Fibroblast of upper back skin (primary cell): ENCODE measurements at places on chromosomes 16 and 17.

DNA sequence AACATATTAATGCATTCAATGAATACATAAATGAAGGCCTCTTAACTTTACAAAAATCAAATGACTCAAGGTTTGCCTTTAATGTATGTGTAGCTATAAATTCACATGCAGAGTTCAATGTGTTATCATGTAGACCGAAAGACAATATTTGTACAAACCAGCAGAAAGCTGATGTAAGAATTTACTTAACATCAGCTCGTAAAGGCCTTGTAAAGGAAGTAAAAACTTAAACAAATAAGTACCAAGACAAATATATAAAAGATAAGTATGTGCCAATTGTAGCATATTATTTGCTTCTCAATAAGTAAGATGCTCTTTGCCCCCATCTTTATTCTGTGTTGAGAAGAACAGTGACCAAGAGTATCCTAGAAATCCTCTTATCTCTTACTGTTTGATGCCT, 105.7 kb downstream of the SYCE1L start:
- no peak for DNase-seq

GRCh38 chr16:46428108-46429061, 192.8 kb downstream of the SHCBP1 start:
- DNase-seq: no peak

DNA sequence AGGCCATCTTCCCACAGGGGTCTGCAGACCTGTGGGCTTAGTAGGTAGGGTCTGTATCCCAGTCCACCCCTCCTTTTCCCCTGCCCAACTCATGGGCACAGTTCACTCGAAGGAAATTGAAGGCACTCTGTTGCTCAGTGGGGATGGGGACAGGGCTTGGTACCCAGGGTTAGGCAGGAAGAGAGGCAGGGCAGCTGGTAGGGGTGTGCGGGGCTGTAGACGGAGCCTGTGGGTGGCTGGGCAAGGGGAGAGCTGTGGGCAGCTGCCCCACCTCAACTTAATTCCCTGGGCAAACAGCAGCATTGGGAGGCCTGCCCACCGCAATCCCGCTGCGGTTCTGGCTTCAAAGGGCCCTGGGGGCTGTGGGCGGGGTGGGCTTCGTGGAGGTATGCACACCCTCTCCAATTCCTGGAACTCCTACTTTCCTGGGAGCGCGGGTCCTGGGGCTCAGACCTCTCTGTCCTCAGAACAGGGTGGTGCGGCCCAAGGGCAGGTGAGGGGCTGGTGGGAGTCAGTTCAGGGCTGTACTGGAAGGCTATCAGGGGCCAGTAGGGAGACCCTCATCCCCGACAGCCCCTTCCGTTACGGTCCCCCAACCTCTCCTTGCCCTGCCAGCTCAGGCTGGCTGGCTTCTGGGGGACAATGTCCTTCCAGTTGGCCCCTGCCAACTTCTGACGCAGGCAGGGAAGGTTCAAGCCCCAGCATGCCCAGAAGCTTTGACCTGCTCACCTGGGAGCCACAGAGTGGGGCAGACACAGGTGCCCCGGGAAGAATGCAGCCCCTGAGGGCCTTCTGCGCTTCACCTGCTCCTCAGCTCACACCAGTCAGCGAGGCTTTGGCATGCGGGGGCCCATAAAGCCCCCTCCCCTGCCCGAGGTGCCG, 9.1 kb downstream of the FOXJ1 start:
- no peak for DNase-seq

DNA sequence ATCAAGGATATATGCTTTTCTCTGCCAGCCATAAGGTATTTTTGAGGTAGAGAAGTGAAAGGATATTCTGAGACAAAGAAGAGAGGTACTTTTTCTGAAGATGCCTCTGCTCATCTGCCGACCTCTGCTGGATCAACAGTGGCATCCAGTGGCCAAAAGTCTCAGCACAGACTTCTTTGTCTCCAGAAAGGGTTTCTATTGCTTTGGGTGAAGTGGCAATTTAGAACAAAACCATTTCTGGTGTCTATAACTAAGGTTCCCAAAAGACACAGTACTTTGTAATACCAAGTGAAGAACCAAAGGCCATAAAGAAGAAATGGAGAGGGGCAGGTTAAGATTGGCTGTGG, 155.2 kb upstream of the C17orf78 start:
- peak; percentile 32 for DNase-seq

- DNase-seq: peak; percentile 48
Observed at GRCh38 chr17:55286681-55287589, 22.2 kb downstream of the HLF start.

GRCh38 chr16:48960830-48961229, 320.8 kb downstream of the CBLN1 start:
- no peak for DNase-seq

DNA sequence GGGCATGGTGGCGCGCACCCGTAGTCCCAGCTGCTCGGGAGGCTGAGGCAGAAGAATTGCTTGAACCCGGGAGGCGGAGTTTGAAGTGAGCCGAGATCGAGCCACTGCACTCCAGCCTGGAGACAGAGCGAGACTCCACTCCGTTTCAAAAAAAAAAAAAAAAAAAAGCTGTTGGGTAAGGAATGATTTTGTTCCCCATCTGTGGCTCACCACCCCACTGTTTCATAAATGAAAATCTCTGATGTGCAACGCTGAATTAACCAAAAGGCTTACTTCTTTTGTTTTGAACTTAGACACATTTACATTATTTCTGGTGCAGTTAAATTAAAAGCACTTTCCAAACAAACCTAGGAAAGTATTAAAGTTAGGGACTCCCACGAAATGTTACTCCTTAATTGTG, 1.2 kb upstream of the METTL9 start:
- no peak for DNase-seq

DNA sequence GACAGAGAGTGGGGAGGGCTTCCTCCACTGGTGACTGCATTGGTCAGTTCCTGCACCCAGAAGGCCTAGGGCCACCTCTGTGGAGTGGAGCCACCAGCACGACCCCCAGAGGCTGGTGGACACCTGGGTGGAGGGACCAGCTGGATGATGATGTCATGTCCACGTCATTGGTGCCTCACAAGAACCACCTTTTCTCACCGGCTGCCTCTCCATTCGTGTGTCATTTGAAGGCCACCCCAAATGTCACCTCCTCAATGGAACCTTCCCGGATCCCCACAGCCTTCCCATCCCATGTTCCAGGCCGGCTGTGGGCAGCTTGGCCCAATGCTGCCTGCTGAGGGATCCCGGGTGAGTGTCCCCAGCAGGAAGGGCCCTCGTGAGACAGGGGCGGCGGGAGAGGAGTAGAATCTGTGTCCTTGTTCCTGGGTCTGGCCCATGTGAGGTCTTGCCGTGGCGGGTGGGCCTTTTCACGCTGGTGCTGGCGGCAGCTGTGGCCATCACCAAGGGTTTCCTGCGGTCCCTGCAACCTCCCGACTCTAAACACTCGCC, 9.1 kb upstream of the CHMP6 start:
- DNase-seq: no peak
